Subcutaneous preadipocyte (primary cell): ENCODE measurements at places on chromosomes 2 and 18. TPM values are rescaled to one million over a fixed set of nuclear protein-coding genes. Genes with fewer than 3 reads are reported as not detected.

DQX1 gene
- not detected in 2 replicates for total RNA-seq

TXNDC2 gene
- under 0.01 TPM in 1 of 2 replicates, not detected in the other for total RNA-seq

ABI2 gene
- 32.0 and 48.9 TPM in 2 replicates for total RNA-seq

EMX1 gene
- not detected in 2 replicates for total RNA-seq

PID1 gene
- 9.6 and 18.2 TPM in 2 replicates for total RNA-seq

PCARE gene
- total RNA-seq = not detected in 2 replicates

TMEM200C gene
- under 0.01 TPM in 1 of 2 replicates, not detected in the other for total RNA-seq

MOCOS gene
- 8.8 and 12.3 TPM in 2 replicates for total RNA-seq

COPS8 gene
- total RNA-seq = 181 and 203 TPM in 2 replicates

COPS9 gene
- total RNA-seq = 74.6 and 75.3 TPM in 2 replicates

CTDP1 gene
- total RNA-seq = 17.6 and 22.9 TPM in 2 replicates

MYO7B gene
- total RNA-seq = 0.37 TPM in 1 of 2 replicates, not detected in the other

ABCG5 gene
- total RNA-seq = not detected in 2 replicates

DYNAP gene
- 0.20 TPM in 1 of 2 replicates, not detected in the other for total RNA-seq

MSTN gene
- total RNA-seq = under 0.01 TPM in 1 of 2 replicates, not detected in the other

LYPD1 gene
- 0.59 TPM in 1 of 2 replicates, not detected in the other for total RNA-seq

LIPG gene
- 1.5 and 4.5 TPM in 2 replicates for total RNA-seq

PLGLB2 gene
- 0.73 and 2.0 TPM in 2 replicates for total RNA-seq

PAIP2B gene
- 0.20 and 0.37 TPM in 2 replicates for total RNA-seq

ANKRD53 gene
- total RNA-seq = 0.39 and 1.8 TPM in 2 replicates

PDCL3 gene
- 10.3 and 12.5 TPM in 2 replicates for total RNA-seq

UGT1A10 gene
- not detected in 2 replicates for total RNA-seq

C2orf81 gene
- 0.98 and 1.1 TPM in 2 replicates for total RNA-seq

CRYGC gene
- not detected in 2 replicates for total RNA-seq

FER1L5 gene
- under 0.01 and 0.39 TPM in 2 replicates for total RNA-seq

ABCB11 gene
- not detected in 2 replicates for total RNA-seq

TLX2 gene
- under 0.01 TPM in 1 of 2 replicates, not detected in the other for total RNA-seq

SERPINB7 gene
- total RNA-seq = 0.59 TPM in 1 of 2 replicates, not detected in the other

WNT10A gene
- not detected in 2 replicates for total RNA-seq

CXCR2 gene
- not detected in 2 replicates for total RNA-seq

TRABD2A gene
- total RNA-seq = 22.4 and 26.2 TPM in 2 replicates

MYO3B gene
- total RNA-seq = under 0.01 TPM in 2 replicates

DLX1 gene
- under 0.01 and 0.39 TPM in 2 replicates for total RNA-seq

ASXL3 gene
- total RNA-seq = 0.59 and 0.73 TPM in 2 replicates
